ENCODE measurements at places on chromosomes 11 and 22. TPM values are rescaled to one million over a fixed set of nuclear protein-coding genes. Genes with fewer than 3 reads are reported as not detected.

GRCh38 chr11:47656260-47656885, 14.0 kb upstream of the MTCH2 start:
- no peak for DNase-seq

DNA sequence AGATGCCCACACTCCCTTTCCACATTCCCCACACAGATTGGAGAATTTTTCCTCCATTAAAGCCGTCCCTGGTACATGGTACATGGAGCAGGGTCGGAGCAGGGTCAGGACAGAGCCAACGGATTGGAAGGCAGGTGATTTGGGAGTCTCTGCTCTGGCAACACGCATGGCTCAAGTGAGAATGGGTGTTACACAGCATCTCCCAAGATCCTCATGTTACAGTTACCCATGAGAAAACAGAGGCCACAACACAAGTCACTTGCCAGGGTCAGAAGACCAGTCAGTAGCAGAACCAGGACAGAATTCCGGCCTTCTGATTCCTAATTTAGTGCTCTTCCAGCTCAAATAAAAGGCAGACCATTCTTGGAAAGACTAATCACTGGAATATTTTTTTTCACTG, 7.7 kb upstream of the F2 start:
- DNase-seq: no peak

GRCh38 chr22:30315962-30316576, 10.7 kb downstream of the TBC1D10A start:
- DNase-seq: no peak

GRCh38 chr11:10441652-10442503, 13.2 kb upstream of the AMPD3 start:
- DNase-seq: no peak

- DNase-seq: no peak
Measured at GRCh38 chr22:41668971-41669911, 19.4 kb downstream of the SNU13 start.

GRCh38 chr22:17803609-17804270, 29.5 kb upstream of the BID start:
- DNase-seq: no peak

GRCh38 chr11:64291752-64292459, 804 bp downstream of the KCNK4 start:
- DNase-seq: peak; percentile 66

DNA sequence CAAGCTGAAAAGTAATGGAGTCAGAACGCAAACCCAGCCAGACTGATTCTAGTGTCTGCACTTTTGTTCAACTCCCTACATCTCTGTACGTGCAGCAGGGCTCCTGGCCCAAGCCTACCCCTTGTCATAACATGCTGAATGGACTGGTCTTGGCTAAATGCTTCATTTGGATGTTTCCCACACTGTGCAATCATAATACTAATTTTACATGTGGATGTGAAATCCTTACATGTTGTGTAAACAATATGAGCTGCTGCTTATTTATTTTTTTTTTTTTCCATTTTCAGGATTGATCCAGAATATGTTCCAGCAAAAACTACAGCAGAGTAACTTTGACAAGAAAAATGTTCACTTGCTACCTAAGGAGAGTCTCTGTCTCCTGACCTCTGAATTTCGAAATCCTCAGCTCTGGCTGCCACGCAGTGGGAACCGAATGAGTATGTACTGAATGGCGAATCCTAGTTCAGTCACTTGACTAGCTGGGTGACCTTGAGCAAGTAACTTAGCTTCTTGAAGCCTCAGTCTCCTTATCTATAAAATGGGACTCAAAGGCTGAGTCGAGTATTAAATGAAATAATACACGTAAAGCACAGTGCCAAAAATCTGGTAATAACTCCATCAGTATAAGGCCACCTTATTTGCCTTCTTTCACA, 133.4 kb downstream of the EHF start:
- no peak for DNase-seq

DNA sequence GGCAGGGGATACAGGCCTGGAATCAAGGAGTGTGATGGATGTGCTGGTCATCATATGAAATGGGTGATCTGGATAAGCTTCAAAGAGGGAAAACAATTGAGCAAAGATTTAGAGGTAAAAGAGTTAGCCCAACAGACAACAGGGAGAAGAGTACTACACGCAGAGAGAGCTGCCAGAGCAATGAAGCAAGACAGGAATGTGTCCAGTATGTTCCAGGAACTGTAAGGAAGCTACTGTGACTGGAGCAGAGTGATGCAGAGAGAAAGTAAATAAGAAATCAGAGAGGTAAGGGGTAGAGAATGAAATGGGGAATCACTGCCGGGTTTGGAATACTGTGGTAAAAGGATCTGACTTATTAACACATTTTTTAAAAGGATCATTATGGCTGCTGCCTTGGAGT, 255.1 kb downstream of the DCDC1 start:
- no peak for DNase-seq

DNA sequence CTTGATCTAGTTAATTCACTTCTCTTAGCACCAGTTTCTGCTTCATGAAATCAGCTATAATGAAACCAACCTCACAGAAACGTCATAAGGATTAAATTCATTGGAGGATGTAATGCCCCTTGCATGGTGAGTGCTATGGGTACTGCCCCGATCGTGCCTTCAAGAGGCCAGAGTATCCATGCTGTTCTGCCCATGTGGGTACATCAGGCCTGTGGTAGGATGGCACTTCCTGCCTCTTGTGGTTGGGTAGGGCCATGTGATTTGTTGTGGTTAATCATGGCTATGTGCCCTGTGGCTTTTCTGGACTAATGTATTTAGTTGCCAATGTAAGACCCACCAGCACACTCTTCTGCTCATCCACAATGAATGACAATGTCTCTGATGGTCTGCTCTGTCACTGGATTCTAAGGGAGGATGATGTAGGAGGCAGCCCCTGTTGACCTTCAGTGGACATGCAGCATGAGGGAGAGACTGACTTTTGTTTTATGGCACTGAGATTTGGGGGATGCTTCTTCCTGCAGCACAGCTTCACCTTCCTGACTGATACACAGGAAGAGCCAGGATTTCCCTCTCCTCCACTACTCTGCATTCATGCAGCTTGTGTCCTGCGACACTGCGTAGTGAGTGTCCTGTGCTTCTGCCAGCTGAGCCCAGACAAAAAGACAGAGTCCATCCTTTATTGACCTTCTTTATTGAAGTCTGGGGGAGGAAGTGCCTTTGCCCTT, 66.2 kb downstream of the DHCR7 start:
- DNase-seq: no peak

DNA sequence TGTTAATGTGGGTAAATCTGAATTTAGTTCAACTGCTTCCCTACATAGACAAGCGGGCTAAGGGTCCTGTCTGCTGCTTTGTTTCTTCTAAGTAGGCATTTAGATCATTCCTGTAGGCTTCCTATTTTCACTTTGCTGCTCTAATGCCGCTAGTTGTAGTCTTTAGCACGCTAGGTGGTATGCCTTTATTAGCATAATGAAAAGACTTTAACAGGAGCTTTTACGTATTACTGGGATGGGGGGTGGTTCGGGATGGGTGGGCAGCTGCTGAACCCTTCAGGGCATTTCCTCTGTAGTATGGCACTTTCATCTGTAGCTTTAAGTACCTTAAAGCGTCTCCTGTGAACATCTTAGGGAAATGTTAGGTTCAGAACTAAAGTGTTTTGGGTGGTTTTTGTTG, 85.3 kb downstream of the GGT1 start:
- DNase-seq: no peak

- DNase-seq: peak; percentile 78
Measured at GRCh38 chr11:120197977-120198376, 12.9 kb upstream of the OAF start.

DNA sequence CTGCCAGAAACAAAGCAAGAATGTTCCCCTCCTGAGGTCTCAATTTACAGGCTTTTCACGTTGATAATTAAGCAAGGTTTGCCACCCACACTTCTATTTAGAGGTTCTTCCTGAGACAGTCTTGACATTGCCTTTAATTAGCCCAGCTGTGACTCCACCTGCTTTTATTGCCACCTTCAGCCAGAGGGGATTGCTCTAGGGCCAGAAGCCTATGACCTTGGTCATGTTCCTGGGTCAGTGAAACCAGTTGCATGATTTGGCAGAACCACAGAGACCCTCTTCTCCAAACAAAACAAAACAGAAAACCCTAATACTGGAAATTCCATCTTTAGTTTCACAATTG, 89.8 kb downstream of the APIP start:
- no peak for DNase-seq

DNA sequence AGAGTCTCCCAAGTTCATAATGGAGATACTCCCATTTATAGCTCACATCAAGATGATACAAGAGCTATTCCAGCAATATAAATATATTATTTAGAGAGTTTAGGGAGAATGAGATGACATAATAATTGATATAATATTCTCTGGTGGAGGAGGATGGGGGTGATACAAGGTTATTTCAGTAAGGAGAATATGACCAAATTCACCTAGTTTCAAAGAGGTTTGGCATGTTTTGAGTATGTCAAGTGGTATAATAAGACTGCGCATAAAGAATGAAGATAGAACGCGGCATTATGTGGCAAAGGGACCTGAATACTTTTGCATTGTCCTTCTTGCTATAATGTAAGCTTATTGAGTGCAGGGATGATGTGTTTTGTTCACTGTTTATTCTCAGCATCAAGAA, 1283.5 kb downstream of the LRRC4C start:
- DNase-seq: no peak

DNA sequence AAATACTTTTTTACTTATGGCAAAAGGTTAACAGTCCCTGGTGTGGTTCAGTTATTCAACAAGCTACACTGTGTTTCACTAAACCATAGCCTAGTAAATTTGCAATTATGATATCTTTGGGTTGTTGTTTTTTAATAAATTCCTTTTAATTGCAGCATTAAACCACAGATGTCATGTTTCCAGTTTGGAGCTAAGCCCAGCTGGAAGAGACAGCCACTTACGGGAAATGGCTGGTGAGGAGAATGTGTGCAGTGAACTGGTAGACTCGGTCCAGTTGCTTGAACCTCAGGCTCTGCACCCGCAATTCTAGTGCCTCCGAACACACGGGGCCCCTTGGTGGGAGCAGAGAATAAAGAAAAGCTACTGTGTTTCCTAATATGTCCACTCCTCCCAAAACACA, 70.8 kb downstream of the WNT11 start:
- no peak for DNase-seq

DNA sequence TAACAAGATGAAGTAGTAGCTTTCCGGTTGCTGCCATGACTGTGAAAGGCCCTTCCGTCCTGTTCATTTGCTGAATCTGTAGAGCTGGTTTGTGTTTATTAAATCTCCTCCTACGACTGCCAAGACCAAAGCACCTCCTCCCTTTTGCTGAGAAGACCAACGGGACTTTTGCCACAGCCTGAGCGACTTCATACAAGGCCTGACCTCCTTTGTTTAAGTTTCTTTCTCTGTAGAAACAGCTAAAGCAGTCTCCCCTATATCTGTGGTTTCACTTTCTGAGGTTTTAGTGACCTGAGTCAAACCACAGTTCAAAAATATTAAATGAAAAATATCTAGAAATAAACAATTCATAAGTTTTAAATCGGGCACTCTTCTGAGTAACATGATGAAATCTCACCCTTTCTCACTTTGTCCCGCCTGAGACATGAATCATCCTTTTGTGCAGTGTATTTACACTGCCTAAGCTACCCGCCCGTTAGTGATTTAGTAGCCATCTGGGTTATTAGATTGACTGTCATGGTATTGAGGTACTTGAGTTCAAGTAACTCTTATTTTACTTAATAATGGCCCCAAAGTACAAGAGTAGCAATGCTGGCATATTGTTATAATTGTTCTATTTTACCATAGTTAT, 119.1 kb upstream of the LRRC4C start:
- DNase-seq: no peak

DNA sequence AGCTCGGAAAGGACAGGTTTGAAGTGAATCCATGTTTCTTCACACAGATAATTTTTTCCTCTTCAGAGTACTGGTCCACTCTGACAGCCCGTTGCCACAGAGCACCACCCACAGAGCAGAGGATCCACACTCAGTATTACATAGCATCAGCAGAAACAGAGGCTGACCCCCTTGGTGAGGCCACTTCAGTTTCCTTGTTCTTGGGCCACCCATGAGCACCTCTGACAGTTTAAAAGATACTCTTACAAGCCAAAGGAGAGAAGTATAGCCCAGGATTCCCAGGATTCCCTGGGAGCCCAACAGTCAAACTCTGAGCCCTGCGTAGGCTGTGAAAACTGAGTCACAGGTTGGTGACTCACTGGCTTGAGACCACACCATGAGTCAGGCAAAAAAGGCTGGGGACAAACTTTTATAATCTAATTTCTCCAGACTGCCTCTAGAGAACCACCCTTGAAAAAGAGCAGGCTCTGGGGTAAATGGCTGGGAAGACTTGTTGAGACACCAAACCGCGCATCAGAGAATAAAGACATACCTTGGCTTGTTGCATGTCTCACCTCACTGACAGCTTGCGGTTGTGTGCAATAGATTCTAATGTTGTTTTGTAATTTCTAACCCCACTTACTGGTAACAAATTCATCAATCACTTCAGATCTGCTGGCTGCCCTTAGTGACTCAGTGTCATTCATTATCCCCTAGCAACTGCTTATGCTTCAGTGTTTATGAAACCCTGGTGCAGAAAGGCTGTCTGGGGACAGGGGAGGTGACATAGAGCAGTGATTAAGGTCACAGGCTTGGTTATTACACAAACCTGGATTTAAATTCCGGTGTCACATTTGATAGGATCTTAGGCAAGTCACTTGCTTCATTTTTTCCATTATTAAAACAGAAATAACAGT, 56.9 kb upstream of the PRSS23 start:
- DNase-seq: no peak

- peak; percentile 98 for DNase-seq
Measured at GRCh38 chr11:102268083-102268984, 49.0 kb upstream of the BIRC3 start.

- DNase-seq: peak; percentile 83
Measured at GRCh38 chr22:21651521-21652009, 9.5 kb downstream of the SDF2L1 start.

DNA sequence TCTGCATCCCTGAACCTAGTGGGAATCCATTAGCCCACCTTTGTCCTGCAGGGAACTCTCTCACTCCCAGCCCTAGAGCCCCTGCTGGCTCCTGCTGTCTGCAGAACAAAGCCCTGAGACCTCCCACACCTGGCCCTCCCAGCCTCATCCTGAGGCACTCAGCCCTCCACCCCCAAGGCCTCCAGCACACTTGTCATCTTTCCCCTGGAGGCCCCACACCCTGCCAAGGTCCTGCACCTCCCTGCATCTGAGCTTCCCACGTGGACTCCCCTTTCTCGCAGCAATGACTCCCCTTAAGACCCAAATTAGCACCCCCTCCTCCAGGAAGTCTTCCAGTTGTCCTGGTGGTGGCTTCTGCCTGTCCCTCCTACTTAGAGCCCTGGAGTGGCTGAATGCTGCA, 42.3 kb upstream of the LINC01488 start:
- DNase-seq: peak; percentile 87

The RBMXL2 gene
- total RNA-seq: not detected

The ARHGAP20 gene
- 0.07 TPM for total RNA-seq

The LRRN4CL gene
- 0.14 TPM for total RNA-seq

The SMC1B gene
- not detected for total RNA-seq

The OLFML1 gene
- total RNA-seq: not detected

The GGTLC3 gene
- not detected for total RNA-seq

The FAM180B gene
- not detected for total RNA-seq

The IGF2 gene
- total RNA-seq: 1.2 TPM

The GPHA2 gene
- total RNA-seq: not detected

The MAJIN gene
- 0.97 TPM for total RNA-seq

The BTG4 gene
- not detected for total RNA-seq

The ANO9 gene
- 2.2 TPM for total RNA-seq

The MS4A7 gene
- not detected for total RNA-seq

The SLC17A6 gene
- total RNA-seq: not detected

The CARD16 gene
- total RNA-seq: not detected

The LINC01488 gene
- not detected for total RNA-seq

The SCGB1D2 gene
- total RNA-seq: not detected

The OSBP2 gene
- total RNA-seq: 4.7 TPM

The CADM1 gene
- 15.5 TPM for total RNA-seq
